ENCODE measurements at places on chromosomes 1 and 21.
A peak's percentile ranks its signal among the peaks of the same experiment; 100 is the strongest.

- no peak for DNase-seq
These were observed 65.7 kb downstream of the NENF start for GRCh38 chr1:212498283-212499040.

DNA sequence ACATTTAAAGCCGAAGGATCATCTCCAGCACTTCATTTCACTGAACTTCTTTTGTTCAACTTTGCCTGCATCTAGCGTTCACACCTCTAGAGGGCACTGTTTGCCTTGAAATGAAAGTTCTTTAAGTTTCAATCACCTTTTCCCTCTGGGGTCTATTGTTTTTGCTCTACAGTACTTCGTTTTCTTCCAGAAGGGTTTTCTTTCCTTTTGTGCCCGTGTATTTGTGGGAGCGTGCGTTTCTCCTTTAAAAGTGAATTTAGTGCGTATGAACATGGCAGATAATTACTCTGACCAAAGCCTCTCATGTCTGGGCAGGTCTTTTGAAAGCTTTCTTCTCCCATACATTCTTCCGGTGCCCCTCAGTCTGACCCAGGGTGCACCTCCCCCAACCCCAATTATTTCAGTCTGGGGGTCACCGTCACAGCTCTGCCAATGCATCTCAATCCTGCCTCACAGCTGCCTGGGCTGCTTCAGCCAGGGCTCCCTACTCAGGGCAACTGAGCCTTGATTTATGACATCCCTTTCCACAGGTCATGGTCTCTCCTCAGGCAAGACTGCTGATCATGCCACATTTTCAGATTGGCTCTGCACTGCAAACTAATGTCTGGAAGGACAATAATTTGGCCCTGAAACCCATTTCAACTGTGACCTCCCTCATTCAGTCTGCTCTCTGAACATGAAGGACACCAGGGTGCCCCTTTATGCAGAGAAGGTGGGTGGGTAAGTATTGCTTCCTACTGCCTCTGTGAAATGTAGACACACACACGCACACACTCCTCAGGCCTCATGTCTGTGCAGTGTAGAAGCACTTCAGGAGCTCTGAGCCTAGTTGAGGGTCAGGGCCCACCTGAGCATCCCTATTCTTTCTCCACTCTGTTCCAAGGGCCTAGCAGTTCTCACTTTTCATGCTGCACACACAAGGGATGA, 88.6 kb downstream of the NUF2 start:
- DNase-seq, result no peak

DNA sequence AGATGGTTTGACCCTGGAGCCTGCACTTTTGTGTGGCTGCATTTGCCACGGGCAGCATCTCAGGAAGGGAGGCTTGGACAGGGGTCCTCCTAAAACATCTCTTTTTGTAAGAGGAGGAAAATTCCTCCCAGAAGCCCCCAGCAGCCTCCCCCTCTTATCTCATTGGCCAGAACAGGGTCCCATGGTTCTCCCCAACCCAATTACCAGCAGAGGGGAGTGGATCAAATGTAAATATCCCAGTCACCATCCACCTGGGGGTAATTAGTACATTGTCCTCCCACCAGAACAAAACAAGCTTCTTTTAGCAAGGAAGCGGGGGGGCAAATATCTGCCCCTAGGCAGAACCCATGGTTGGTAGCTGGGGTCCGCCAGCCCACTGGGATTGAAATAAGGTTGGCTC, 44.7 kb upstream of the TENT5B start:
- no peak for DNase-seq

GRCh38 chr1:54453509-54453908, 47.3 kb upstream of the SSBP3 start:
- DNase-seq, result no peak

GRCh38 chr1:231841616-231842344, 215.2 kb downstream of the DISC1 start:
- DNase-seq, result no peak

DNA sequence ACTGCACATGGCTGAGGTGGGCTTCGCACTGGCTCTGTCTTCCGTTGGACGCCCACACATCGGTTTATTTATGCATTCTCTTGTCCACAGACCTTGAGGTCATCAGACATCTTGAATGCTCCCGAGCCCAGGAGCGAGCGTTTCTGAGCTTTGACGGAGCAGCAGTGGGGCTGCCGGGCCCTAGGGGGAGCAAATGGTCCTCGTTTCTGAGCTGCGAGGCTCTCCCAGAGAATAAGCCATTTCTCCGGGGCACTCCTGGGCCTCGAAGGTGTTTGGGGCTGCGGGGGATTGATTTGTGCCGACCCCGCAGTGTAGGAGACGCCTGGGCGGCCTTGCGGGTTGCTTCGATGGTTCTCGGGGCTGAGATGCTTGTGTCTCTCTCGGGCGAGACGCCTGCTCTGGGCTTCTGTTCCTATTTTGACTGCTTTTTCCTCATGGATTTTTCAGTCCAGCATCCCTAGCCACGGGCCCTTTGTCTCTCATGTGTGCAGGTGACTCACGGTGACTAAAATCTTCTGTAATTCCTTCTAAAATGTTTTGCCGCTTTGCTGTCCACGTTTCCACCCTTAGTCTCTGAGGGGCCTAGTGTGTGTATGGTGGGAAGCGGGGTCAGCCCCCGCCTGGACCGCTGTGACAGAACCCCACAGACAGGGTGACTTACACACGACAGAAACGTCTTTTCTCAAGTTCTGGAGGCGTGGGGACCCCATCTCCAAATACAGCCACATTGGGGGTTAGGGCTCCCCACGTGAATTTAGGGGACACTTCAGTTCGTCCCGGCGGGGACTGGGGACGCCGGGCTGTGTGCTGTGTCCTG, 62.1 kb downstream of the FAAP20 start:
- no peak for DNase-seq

GRCh38 chr1:26289158-26290059, 9.5 kb downstream of the SH3BGRL3 start:
- DNase-seq, result no peak

GRCh38 chr1:21232044-21232443, 55.3 kb upstream of the EIF4G3 start:
- DNase-seq, result peak; percentile 20

- DNase-seq, result no peak
These were observed 69.0 kb upstream of the RAVER2 start for GRCh38 chr1:64675718-64676345.

GRCh38 chr1:84936116-84936810, 43.3 kb upstream of the LPAR3 start:
- no peak for DNase-seq

- DNase-seq, result no peak
These were observed 106.8 kb upstream of the C1orf174 start for GRCh38 chr1:4006676-4007374.

DNA sequence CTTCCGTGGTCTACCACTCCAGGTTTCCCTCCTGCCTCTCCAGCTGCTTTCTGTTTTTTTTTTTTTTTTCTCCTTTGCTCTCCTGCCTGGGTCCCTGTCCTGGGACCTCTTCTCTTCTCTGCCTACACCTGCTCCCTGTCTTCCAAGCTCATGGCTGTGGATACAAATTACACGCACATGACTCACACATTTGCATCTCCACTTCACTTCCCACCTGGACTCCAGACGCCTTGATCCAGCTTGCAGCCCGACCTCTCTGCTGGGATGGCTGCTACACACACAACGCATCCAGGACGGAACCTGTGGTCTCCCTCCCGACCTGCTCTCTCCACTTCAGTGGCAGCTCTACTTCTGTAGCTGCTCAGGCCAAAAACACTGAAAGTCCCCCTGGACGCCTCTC, 44.4 kb upstream of the B3GALT5 start:
- no peak for DNase-seq
